Femur (tissue), 1 donor: ENCODE measurements at places on chromosomes 12 and 14.

DNA sequence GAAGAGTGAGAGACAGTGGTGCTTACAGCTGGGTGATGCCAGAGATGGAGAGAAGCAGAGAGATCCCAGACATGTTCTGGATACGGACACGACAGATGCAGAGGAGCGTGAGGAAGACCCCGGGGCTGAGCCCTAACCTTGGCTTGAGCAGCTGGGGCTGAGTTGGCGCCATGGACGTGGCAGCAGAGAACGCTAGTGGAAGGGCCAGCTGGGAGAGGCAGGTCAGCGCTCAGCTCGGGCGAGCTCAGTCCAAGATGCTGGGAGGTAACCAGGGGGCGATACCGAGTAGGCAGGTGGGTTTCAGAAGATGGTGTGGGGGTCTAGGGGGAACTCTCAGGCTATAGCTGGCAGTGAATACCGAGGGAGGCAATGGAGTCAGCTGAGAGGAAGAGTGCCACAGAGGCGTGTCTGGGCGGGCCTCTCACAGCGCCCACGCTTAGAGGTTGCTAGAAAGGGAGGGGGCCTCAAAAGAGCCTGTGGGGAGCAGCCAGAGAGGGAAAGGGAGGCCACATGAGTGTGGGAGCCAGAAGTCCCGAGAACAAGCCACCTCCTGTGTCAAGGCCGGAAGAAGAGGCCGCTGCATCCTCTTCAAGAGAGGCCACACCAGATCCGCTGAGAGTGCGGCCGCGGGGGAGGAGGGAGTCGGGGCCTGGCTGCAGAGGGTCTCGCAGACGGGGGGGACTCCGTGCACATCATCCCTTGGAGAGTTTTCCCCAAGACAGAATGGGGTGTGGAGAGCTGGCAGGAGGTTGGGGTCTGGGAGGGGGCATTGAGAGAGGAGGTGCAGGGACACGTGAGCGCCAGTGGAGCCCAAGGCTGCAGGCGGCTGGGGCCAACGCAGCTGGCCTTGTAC, 57.0 kb upstream of the DIO3 start:
- peak; percentile 11 for DNase-seq

- DNase-seq, result no peak
These were observed 39.3 kb downstream of the SRRM4 start for GRCh38 chr12:119020406-119021360.

DNA sequence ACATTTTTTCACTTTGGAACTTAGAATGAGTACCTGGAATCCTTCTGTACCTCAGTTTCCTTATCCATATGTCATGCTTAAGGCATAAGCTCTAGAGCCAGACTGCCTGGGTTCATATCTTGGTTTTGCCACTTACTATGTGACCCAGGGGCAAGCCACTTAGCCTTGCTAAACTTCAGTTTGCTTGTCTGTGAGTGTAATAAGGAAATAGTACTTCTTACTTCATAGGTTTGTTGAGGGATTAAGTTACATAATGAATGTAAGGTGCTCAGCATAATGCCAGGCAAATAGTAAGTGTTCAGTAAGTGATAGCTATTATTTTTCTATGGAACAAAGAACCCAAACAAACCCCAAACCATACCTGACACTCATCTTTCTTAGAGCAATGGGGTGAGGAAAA, 225.1 kb downstream of the BCAT1 start:
- DNase-seq, result no peak

DNA sequence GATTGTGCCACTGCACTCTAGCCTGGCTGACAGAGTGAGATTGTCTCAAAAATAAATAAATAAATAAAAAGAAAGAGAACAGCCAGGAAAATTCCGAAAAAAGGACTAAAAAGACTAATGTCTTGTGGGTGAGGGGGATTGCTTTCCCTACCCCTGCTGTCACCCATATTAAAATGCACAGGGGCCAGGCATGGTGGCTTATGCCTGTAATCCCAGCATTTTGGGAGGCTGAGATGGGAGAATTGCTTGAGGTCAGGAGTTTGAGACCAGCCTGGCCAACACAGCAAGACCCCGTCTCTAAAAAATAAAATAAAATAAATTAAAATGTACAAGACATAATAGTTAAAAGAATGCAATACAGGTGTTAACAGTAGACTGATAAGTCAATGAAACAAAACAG, 6.1 kb downstream of the DHRS1 start:
- no peak for DNase-seq

DNA sequence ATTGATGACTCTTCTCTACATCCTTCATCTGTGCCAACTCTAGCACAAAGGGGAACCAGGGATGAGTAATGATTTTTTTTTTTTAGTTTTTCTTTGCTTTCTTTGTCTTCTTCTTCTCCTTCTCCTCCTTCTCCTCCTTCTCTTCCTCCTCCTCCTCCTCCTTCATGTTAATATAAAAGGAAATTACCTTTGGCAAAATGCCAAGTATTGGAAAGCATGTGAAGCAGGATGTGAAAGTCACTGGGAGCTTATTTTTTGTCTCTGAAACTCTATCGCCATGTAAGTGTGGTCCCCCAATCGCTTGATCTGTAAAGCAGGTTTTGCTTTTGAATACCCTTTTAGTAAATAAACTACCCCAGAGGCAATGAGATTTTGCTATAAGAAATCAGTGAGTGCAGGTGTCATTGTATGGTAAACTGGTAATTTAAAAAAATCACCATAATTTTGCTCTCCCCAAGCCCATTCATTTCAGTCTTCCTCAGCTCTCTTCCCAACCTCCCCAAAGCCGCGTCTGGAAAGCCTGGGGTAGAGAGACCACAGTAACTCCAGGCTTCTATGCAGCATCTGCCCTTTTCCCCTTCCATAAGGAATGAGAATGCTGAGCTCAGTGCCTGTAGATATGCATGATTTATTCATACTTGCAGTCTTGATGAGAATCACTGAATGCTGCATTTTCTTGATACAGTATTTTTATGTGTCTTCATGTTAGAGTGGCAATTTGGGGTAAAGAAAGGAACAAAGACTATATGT, 388.7 kb downstream of the TMEM117 start:
- DNase-seq, result no peak

DNA sequence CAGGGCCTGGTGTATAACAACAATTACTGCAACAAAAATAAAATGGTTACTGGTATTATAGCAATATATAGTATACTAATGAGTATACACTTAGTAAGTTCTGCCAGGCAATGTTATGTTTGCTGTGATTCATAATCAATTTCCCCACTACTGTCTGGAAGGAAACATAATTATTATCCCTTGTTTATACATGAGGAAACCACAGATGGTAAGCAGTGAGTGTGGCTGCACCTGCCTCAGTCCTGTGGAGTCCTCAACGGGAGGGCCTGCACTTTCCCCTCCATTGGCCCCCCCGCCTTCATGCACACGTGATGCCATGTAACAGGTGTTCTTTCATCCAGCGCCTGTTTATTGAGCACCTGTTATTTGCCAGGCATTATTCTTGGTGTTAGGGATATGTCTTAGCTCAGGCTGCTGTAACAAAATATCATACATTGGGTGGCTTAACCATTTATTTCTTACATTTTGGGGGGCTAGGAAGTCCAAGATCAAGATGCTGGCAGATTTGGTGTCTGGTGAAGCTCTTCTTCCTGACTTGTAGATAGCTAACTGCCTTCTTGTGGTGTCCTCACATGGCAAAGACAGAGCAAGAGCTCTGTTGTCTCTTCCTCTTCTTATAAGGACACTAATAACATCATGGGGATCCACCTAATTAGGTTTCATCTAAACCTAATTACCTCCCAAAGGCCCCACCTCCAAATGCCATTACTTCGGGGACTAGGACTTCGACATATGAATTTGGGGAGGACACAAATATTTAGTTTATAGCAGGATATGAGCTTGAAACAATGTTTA, 59.5 kb upstream of the CHGA start:
- DNase-seq, result no peak

DNA sequence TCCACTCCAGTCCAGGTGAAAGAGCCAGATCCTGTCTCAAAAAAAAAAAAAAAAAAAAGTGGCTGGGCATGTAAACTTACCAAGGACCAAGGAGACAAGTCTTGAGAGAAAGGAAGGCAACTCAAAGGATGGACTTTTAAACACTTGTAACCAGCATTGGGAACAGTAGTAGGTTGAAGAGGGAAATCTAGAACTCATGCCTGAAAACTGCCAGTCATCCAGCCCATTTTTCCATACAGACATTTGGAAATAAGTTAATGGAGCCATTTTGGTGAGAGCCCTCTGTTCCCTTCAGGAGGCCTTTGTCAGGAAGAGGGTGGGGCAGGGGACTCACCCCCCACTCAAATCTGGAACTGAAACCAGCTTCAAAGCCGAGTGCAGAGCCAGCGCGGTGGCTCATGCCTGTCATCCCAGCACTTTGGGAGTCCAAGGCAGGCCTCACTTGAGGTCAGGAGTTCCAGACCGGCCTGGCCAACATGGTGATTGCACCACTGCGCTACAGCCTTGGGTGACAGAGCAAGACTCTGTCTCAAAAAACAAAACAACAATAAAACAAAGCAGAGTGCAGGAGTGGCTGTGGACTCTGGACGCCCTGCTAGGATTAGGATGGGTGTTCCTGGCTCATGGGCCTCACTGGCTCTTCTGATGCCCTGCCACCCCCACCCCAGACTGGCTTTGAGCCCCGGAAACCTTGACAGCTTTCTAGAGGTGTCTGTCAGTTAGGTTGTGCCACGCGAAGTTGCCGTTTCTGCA, 1.6 kb upstream of the MLXIP start:
- no peak for DNase-seq
